Activated CD4-positive, alpha-beta T cell treated with anti-CD3 and anti-CD28 coated beads, Interleukin-2, amount 50 U/mL, for 1 hour (primary cell): ENCODE measurements at places on chromosomes 2 and 18.

GRCh38 chr2:45612285-45612684, 1.2 kb upstream of the SRBD1 start:
- DNase-seq: no peak

GRCh38 chr18:76823161-76823538, 793 bp downstream of the ZNF236 start:
- no peak for DNase-seq

GRCh38 chr18:68985172-68985820, 187.4 kb downstream of the CCDC102B start:
- DNase-seq: no peak

DNA sequence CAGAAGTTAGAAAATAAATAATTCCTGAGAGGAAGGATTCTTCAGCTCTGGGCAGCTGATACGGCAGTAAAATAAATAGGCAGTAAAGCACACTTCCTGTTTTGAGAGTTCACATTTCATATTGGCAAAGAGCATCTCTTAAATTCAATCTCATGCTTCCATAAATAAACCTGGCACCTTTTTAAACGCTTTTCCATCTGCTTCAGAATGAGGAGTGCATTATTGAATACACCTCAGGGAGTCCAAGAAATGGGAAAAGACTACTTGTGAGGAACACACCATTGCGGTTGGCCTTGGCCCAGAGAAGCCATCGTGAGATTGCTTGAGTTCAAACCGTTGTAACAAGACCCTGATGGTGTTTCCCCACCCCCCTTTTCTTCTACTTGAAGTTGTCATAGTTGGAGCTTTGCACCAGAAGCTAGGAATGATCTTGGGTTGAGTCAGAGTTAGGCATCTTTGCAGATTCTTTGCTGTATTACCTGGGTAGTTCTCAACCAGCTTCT, 123.9 kb downstream of the RDH14 start:
- no peak for DNase-seq

- DNase-seq: no peak
Measured at GRCh38 chr2:61620244-61621159, 82.3 kb upstream of the XPO1 start.

DNA sequence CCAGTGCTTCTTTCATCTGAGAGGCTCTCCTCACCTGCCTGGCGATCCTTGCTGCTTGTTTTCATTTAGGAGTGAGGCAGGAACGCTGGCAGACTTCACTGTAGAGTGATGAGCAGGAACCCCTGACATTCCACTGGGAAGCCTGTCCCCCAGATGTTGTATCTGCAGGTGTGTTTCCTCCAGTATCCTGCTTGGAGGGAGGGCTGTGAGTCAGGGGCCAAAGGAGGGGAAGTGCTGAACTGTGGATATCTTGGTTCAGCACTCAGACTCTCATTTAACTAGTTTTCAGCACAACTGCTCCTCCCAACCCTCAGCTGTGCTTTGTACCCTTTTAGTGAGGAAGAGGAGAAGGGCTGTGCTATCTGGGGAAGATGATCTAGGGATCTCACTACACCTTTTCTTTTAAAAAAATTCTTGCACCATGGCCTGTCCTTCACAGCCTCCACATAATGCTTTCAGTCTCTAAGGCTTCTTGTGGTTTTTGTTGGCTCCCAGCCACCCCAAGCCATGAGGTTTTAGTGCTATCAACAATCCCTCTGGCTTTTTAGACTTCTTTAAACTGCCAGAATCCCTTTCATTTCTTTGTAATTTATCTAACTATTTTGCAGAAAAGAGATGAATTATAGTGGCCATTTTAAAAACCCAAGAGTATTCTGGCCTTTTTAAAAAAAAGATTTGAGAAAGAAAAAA, 11.2 kb downstream of the ANKAR start:
- DNase-seq: no peak

GRCh38 chr18:60019463-60019840, 119.7 kb downstream of the PMAIP1 start:
- no peak for DNase-seq

DNA sequence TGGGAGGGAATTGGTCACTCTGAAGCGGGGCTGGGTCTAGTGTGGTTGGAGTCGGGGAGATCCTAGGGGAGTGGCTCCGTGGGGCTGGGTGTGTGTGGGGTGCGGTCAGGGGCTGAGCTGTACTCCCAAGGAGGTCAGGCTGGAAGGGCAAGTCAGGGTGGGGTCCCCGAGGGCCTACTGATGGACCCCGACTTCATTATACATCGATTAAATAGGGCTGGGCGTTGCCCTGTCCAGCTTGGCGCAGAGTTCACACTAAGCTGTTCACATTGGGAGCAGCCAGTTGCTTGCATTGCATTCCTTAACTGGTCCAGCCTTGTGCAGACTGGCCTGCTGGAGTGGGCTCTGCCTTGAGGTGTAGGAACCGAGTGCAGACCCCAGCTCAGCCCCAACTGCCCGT, 131.2 kb downstream of the ASB1 start:
- DNase-seq: no peak

- no peak for DNase-seq
Measured at GRCh38 chr2:163716101-163716500, 19.7 kb downstream of the FIGN start.

- DNase-seq: peak; percentile 30
Measured at GRCh38 chr2:74849228-74849892, 15.4 kb downstream of the HK2 start.

GRCh38 chr2:236661061-236661761, 91.6 kb downstream of the ACKR3 start:
- no peak for DNase-seq

GRCh38 chr2:171247741-171248662, 87.3 kb upstream of the TLK1 start:
- peak; percentile 11 for DNase-seq

DNA sequence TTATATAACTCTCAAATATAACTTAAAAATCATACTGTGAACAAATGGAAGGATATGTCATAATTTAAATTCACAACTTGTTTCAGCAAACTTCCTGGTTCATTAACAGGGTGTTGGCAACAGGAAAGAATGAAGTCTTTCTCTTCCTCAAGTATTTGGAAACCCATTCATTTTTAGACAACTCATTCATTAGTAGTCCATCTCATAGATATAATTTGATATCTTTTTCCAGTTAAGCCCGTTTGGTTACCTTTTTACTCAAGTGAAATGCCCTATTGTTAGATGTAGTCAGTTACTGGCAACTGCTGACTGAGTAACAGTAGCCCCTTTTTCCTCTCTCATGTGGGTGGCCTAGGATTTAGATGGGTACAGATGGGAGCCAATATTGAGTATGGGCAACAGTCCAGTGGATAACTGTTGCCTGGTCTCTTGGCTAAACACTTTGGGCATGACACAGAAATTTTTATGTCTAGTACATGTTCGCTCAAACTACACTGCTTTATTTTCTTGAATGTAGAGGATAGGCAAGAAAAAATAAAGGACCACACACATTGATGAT, 4.6 kb upstream of the UGP2 start:
- DNase-seq: no peak

DNA sequence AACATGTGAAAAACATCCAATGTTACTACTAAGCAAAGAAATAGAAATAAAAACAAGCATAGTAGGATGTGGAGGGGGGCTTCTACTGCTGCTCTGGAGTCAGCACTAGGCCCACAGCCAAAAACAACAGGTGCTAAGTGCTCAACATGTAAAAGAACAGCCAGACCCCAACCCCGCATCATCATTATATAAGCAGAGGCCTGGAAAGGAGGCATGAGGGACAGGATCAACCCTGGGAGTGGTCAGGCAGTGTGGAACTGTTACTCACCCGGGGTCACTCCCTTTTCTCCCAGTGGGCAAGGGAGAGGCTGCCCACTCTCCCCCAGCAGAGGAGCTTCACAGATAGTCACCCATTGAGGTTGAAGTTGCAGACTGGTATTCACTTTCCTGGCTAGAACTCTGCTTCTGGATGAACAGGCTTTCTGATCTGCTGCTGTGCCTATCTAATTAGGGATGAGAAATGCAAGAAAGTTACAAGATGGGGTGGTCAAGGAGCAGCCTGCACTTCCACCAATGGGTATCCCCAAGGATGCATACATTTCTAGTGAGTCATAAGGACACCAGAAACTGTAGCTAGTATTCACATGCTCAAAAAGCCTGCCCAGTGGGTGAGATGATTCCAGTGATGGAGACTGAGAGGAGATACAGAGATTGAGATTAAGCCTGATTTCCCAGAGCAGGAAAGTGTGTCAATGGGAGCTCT, 480.1 kb upstream of the TCF4 start:
- no peak for DNase-seq

GRCh38 chr18:11969904-11970835, 11.1 kb upstream of the IMPA2 start:
- DNase-seq: no peak

GRCh38 chr2:10556271-10557140, 108.4 kb upstream of the ODC1 start:
- no peak for DNase-seq

DNA sequence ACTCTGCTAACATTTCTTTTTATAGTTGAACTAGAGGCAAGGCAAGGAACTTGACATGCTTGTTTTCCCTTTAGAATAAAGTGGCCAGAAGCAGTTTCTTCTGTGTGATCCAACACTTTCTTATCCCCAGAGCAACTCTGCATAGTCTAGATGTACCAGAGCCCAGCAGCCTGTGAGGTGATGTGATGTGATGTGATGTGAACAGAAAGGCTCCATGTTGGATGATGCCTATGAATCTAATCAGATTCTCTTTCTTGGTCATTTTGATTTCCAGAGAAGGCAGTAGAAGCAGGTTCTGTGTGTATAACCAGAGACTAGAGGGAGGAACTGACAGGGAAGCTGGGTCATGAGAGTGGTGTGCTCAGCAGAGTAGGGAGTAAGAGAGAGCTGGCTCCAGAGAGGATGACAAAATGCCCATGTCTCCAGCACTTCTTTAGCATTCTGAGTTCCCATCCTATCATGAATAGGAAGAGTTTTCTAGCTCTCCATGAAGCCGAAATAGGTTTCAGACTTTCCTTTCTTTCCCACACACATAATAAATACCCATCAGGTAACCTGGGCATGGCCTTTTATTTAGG, 31.0 kb upstream of the PTH2R start:
- no peak for DNase-seq

GRCh38 chr18:58100154-58100553, 56.1 kb downstream of the NEDD4L start:
- DNase-seq: no peak

DNA sequence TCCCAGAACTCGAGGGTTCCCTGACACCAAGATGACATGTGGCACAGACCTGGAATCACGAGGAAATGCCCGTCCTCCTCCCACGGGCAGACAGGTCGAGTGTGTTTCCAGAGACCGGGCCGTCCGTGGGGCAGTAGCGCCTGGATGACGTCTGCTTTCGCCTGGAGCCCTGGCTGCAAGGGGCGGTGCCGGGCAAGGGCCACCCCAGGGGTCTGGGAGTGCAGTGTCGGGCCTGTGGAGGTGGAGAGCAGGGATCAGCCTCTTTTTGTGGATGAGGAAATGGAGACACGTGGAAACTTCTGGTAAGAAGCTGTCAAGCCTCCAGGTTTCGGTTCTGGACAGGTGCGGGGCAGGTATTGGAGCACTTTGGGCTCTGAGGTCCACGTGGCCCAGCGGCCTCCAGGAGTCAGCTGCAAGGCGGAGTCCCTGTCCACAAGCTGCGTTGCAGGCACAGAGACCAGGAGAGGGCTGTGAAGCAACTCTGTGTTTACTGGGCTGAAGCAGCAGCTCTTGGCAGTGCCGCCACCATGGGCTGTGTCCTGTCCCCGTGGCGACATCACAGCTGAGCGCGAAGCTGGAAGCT, 25.6 kb downstream of the NFATC1 start:
- no peak for DNase-seq

DNA sequence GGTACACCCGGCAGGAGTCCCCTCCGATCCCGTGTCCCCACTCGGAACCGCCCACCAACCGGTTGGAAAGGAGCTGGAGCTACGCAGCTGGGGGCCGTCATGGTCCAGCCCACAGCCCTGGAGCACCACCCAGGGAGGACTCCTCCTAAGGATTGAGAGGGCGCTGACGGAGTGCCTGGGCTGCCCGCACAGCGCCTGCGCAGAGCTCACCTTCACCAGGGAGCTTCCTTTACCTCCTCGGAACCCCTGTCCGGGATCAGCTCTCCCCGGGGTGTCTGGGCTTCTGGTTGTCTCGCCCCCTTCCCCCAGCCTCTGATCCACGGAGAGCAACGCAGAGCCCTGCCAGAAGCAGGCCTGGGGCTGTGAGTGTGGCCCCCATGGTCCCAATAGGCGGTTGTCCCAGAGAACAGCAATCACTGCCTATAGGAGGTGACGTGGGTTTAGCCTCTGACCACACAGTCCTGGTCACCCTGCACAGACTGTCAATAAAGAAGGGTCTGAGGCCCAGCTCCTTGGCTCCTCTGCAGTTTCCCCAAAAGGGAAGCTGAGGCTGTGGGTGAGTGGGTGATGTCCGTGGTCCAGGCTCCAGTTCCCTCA, 14.6 kb downstream of the ALPG start:
- no peak for DNase-seq

- DNase-seq: no peak
Measured at GRCh38 chr2:26696351-26696816, 3.9 kb downstream of the KCNK3 start.

DNA sequence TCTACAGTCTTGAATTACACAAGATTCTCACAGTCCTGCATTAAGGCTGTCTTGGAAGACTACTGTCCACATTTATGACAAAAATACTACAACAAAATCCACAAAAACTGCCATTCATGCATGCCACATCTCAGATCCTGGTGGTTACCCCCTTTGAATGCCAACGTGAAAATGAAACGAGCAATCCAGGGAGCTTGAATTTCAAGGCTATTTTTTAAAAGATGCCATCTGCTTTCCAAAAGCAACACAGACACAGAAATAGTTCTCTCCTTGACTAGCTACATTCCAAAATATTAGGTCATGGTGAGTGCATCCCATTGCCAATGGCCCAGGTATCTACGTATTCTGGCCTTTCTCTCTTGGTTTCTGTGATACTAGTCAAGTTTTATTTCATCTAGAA, 36.3 kb downstream of the IRS1 start:
- DNase-seq: no peak

GRCh38 chr2:95347681-95348608, 50.8 kb downstream of the KCNIP3 start:
- DNase-seq: no peak

GRCh38 chr2:104052356-104052755, 801.6 kb upstream of the POU3F3 start:
- no peak for DNase-seq

- no peak for DNase-seq
Measured at GRCh38 chr2:96811917-96812316, 4.2 kb upstream of the CNNM3 start.

DNA sequence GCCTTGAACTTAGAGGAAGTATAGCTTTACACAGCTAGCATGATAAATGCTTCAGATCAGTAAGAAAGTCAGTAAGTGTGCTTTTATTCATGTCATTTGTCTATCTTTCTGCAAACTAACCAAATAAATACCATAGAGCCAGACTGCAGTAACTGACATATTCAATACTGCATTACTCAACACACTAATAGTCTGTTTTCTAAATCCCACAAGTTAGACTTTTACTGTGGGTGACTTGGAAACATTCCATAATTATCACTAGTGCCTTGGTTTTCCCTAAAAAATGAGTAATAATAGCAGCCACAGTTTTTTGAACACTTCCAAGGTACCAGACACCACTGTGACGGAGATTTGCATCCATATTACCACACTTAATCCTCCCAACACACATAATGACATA, 33.0 kb downstream of the ACVR1 start:
- DNase-seq: no peak
